Renal pelvis (tissue), 12 donors: ENCODE measurements at places on chromosomes 5 and 9.

- DNase-seq: no peak
Observed at GRCh38 chr5:117161718-117162335, 587.2 kb upstream of the SEMA6A start.

DNA sequence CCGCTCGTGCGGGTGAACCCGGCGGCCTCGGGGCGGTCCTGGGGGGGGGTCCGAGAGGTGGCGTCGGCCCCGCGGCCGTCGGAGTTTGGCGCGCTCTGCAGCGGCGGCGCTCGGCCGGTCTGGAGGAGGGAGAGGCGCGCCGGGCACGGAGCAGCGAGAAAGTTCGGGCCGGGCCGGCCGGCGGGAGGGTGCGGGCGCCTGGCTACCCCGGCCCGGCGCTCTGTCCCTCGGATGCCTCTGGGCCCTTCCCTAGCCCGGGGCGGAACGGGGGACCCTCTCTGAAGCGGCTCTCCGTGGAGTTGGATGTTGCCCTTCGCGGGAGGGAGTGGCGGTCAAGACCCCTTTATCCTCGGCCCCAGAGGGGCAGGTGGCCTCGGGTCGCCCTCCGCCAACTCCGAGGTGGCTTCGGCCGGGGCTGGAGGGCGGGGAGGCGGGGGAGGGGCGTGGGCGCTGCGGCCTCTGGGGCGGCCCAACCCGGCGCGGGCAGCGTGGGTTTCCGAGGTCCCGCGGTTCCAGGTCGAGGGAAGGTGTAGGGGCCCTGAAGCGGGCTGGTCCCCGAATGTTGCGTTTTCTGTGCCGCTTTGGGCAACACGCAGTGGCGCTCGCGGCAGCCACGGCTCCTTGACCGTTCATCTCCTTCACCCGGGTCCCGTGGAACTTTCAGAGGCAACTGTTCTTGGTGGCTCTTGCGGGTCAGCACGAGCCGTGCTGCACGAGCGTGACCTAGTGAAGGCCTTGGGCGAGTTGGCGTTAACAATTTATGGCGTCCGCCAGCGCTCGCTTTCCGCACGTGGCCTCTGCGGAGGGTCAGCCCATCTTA lies 290.5 kb downstream of the DOCK8 start:
- no peak for DNase-seq

- DNase-seq: no peak
Observed at GRCh38 chr5:61293071-61293470, 39.0 kb upstream of the ZSWIM6 start.

- no peak for DNase-seq
Observed at GRCh38 chr5:105751908-105752307, 1918.8 kb downstream of the EFNA5 start.

- no peak for DNase-seq
Observed at GRCh38 chr9:95053611-95054570, 263.6 kb downstream of the FANCC start.

GRCh38 chr9:89384783-89385182 lies 66.5 kb downstream of the SECISBP2 start:
- no peak for DNase-seq

- no peak for DNase-seq
Observed at GRCh38 chr9:81826517-81826906, 101.7 kb upstream of the SPATA31D4 start.
